Right forelimb (tissue), 1 donor: ENCODE measurements at places on chromosomes 1 and 21.

GRCh38 chr1:234715252-234716014 lies 105.5 kb upstream of the IRF2BP2 start:
- no peak for DNase-seq

- no peak for DNase-seq
These were observed 3.2 kb upstream of the TMEM63A start for GRCh38 chr1:225885336-225885735.

DNA sequence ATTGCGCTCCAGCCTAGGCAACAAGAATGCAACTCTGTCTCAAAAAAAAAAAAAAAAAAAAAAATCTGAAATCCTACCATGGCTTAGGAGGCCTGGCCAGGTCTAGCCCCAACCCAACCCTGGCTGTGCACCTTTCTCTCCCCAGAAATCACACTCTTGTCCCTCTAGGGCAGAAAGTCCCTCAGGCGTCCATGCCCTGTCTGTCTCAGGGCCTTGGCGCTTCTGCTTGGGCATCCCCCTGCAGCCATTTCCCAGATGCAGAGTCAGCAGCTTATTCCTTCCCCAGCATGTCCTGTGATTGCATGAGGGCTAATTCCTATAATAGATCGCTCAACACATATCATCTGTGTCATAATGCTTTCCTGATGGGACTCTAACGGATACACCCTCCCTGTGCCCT lies 57.3 kb upstream of the PCP4 start:
- DNase-seq = no peak

DNA sequence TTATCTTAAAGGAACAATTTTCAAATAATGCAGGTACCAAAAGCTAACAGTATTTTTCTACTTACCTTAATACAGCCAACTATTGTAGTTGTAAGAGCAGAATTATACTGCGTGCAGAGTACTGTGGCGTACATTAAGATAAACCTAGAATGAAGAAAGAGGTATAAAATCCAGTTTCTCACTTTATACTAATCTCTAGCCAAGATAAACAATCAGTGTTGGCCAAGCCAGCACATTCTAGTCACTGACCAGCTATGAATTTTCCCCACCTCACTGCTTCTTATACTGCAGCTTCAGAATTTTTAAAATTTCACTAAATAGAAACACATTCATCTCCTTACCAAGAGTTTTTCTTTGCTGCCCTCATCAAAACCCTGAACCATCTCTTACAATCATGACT lies 33.6 kb downstream of the SLC35D1 start:
- no peak for DNase-seq

GRCh38 chr1:111471538-111471937 lies 2.2 kb upstream of the C1orf162 start:
- no peak for DNase-seq

GRCh38 chr1:199545780-199546179 lies 481.7 kb upstream of the NR5A2 start:
- no peak for DNase-seq

- DNase-seq = no peak
These were observed 725.4 kb upstream of the RGS18 start for GRCh38 chr1:191432817-191433216.

GRCh38 chr21:44708866-44709425 lies 2.4 kb downstream of the TSPEAR start:
- no peak for DNase-seq

GRCh38 chr1:33735624-33736023 lies 128.3 kb upstream of the HMGB4 start:
- DNase-seq = no peak

- DNase-seq = no peak
These were observed 53.8 kb upstream of the PSEN2 start for GRCh38 chr1:226816576-226816975.

GRCh38 chr1:219476116-219476515 lies 136.8 kb downstream of the ZC3H11B start:
- DNase-seq = no peak

DNA sequence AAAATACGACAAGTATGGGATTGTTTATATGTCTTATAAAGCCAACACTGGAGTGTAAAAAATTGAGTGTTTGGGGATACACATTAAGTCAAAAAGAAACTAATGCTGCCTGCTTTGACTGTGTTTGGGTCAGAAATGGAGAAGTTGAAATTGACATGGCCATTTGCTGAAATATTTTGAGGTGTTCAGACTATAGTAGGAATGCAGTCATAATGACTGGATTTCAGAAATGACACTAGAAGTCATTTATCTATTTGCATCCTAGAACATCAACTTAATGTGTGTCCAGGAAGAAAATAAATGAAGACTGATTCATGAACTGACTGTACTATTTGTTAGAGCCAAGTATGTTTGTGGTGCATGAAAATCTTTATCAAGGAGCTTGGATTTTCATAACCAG lies 28.4 kb downstream of the RASAL2 start:
- no peak for DNase-seq

GRCh38 chr1:211648980-211649934 lies 26.2 kb downstream of the NEK2 start:
- peak; percentile 66 for DNase-seq

DNA sequence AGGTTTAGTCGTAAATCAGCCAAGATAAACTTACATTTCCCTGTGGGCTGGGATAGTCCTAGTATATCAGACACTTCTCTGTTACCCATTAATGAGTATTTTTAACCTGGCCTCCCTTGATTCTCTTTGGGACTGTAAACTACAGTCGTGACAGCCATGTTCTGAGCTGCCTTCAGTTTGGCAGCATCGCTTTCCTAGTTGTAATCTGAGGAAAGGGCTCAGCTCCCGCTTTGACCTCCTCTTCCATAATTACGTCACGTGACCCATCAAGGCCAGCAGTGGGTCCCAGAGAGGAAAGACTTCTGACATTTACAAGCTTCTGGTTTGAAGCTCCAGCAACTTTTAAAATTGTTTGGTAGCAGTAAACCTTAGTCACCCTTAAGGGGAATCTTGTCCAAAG lies 34.6 kb upstream of the MTR start:
- no peak for DNase-seq

DNA sequence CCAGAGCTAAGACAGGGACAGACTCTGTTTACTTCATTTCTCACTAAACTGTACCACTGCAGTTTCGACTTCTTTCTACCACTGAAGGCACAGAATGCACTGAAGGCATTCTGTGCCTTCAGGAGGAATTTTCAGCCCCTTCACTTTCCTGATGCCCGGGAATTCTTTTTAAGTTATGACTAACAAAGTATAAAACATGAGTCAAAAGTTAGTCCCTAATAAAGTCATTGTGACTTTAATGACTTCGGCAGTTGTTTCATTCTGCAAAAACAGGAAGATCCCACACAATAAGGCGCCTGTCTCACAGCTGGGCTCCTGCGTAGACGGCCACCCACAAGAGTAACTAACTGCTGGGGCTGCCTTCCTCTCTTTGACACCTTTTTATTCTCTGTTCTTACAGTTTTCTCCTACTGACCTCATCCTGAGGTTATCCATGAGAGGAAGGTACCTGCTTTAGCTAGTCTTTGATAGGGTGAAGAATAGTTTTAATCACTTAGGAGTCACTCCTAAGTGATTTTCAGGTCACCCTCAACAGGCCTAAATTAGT lies 183.9 kb upstream of the SGIP1 start:
- no peak for DNase-seq

DNA sequence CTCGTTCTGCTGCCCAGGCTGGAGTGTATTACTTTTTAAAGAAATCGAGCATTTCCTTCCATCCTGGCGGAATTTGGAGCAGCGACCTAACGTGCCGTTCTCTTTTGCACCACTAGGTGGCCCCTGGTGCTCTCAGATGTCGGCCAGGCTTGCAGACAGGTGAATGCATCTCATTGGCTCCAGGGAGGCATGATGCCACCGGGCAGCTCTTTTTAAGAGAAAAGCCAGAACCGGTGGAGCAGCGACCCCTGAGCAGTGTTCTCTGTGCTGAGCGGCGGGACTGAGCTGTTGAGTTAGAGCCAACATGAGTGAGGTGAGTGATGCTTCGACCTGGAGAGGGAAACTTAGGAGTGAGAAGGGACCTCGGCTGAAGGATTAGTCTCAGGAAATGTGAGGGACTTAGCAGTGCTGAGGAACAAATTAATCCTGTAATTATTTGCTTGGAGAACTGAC lies at the start of gene PCP4:
TSS of gene PCP4 (plus strand) at position 241 of the 453 bp plus-strand sequence. CDS start at position 305, 64 bp downstream.
- peak; percentile 73 for DNase-seq

DNA sequence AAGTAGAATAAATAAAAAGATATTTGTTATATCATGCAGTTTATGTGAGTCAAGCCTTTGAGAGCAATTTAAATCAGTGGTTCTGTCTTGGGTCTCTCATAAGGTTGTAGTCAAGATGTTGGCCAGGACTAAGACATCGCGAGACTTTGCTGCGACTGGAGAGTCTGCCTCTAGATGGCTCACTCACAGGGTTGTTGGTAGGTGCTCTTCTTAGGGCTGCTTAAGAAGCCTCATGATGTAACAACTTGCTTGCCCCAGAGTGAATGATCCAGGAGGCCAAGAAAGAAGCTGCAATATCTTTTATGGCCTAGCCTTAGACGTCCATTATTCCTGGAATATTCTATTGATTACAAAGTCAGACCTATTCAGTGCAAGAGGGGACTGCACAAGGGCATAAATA lies 73.1 kb upstream of the CACHD1 start:
- DNase-seq = no peak

GRCh38 chr1:11645270-11645669 lies 9.0 kb downstream of the FBXO2 start:
- DNase-seq = no peak

GRCh38 chr1:38045401-38046332 lies 926 bp downstream of the POU3F1 start:
- no peak for DNase-seq

DNA sequence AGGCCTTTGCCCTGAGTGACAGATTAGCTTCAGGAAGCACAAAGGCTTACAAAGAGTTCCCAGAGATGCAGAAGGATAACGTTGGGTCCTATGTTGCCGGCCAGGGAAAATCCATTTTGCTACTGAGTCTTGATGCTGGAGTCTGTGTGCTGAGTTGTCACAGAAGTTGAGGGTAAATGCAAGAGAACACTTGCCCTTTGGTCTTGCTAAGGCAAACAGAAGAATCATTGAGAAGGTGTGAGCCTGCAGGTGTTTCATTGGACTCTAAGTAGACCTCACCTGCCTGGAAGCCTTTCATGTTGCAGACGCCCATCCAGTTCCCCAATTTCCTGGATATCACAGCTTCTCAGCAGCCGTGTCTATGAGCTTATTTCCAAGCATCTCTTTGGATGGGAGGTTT lies 105.2 kb downstream of the PCP4 start:
- no peak for DNase-seq

DNA sequence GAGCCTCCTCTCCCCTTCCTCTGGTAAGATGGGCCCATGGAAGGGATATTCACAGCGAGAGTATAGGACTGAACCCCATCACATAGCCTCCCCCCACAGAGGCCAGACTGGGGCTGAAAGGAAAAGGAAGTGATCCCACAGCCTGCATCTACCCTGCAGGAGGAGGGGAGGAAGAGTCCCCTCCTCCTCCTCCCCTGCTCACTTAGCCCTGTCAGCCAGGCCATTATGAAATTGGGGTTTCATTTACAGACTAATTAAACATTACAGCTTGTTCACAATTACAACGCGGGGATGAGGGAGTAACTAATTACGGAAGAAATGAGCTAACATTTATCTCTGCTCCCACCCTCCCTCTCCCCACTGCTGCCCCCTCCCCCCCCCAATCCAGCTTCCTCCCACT lies 25.4 kb downstream of the DMAP1 start:
- no peak for DNase-seq

GRCh38 chr1:41465741-41466140 lies 18.7 kb downstream of the EDN2 start:
- DNase-seq = no peak

DNA sequence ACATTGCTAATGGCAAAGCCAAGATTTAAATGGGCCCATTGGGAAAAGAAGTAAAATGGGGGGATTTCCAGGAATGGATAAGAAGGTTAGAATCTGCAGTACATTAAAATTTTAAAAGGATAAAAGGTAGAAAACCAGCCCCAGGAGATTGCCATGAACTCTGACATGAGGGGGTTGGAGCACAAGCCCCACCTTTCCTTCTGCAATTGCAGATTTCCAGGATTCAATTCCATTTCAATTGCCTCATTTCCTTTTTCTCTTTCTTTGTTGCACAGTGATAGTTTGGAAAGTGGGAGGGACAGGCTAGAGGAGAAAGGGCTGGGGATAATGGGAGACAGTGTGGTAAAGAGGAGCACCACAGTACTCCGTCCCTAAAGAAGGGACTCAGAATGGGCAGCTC lies 238.5 kb upstream of the RAB4A start:
- DNase-seq = no peak

DNA sequence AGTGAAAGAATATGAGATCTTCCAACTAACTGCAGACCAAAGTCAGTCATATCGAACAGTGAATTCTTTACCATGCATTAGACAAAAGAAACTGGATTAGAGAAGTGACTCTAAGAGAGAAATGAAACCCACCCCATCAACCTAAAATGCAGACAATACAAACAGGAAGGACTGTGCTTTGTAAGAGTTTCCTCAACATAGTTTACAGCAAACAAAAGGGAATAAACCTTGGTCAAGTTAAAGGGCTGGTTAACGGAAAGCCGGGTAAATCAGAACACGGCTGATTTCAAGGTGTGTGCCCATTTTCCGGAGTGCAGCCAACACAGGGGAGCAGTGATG lies 39.2 kb downstream of the SIPA1L2 start:
- DNase-seq = no peak

DNA sequence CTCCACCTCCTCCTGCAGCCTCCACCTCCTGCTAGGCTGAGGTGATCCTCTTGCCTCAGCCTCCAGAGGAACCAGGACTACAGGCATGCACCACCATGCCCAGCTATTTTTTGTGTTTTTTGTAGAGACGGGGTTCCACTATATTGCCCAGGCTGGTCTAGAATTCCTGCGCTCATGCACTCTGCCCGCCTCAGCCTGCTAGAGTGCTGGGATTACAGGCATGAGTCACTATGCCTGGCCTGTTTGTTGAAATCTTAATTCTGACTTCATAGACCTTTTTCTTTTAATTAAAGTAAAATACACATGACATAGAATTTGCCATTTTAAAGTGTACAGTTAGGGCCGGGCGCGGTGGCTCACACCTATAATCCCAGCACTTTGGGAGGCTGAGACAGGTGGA lies 42.7 kb downstream of the FAAP20 start:
- DNase-seq = no peak

GRCh38 chr1:187042538-187042937 lies 213.8 kb downstream of the PLA2G4A start:
- no peak for DNase-seq

DNA sequence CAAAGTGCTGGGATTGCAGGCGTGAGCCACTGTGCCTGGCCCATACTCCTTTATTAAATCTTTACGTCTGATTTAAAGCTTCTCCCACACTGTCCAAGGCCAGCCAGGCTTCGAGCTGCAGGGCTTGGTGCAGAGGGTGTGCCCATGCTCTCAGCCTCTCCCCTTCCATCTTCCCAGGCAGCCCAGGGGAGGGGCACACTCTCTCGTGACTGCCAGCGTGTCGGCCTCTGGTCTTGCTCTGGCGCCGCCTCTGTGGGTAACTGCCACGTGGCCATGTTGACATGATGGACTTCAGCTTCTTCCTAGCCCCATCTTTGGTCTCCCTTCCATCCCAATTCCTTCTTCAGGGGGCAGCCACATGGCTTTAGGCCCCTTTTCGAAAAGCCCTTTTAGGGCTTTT lies 4.7 kb downstream of the GPR137B start:
- no peak for DNase-seq

- no peak for DNase-seq
These were observed 121.7 kb downstream of the ATF6 start for GRCh38 chr1:161887730-161888287.

- DNase-seq = no peak
These were observed 2.1 kb downstream of the DHDDS start for GRCh38 chr1:26434161-26434752.

GRCh38 chr1:205211169-205211838 lies at the start of gene DSTYK:
Gene DSTYK (minus strand): TSS chr1:205211702. CDS start chr1:205211535, 167 bp downstream.
- peak; percentile 94 for DNase-seq
